ENCODE measurements at places on chromosomes 3 and 15. TPM values are rescaled to one million over a fixed set of nuclear protein-coding genes. Genes with fewer than 3 reads are reported as not detected.

The ZNF106 gene
- total RNA-seq, result 59.9 TPM

The ZNF385D gene
- 1.9 TPM for total RNA-seq

DNA sequence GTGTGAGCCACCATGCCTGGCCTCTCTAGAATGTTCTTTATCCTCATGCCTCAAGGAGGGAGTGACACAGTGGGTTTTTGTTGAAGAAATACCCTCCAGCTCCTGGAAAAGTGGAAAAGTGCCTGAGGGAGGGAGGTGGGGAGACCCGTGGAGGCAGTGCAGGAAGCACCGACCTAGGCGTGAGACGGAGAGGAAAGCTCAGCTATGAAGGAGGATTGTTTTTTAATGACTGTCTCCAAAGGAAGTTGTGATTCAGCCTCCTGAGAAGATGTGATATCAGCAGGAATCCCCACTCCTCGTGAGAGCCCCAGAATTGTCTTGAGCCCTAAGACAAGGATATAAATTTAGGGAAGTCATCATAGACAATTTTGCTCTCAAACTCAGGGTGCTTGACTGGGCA lies 21.7 kb downstream of the RPLP1 start:
- H3K4me3 ChIP-seq, result no peak overlapping the region
- DNase-seq, result no peak
- H3K27ac ChIP-seq, result no peak overlapping the region

- H3K27ac ChIP-seq, result no peak overlapping the region
- H3K27me3 ChIP-seq, result no peaks in the 10 kb centered on the region
- H3K4me3 ChIP-seq, result no peak overlapping the region
- no peak for DNase-seq
- peaks cover 22% of the 10 kb centered on the region for H3K36me3 ChIP-seq
Observed at GRCh38 chr15:34147371-34148140, 45.7 kb downstream of the PGBD4 start.

All from neural progenitor cell (in vitro differentiated cells).